ENCODE measurements at places on chromosomes 4 and X.

- no peak for DNase-seq
Measured at GRCh38 chrX:52983321-52984000, 25.1 kb upstream of the FAM156A start.

- no peak for DNase-seq
Measured at GRCh38 chr4:23630110-23630509, 259.7 kb downstream of the PPARGC1A start.

DNA sequence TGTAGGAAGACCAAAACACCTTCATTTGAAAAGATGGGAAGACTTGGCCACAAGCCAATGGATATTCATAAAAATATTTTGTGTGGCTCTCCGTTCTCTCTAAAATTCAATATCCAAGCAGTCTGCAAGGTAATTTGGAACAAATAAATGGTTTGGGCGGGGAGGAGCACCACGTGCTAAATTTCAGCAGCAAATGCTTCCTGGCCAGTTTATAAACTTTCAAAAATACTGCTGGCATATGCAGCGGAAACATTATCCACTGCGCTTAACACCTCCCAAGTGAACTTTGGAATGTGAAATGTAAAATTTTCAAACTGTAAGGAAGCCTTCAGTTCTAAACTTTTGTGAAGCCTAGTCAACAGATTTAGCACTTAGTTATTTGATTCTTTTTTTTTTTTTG is 191.0 kb downstream of the NSUN7 start:
- DNase-seq: no peak

GRCh38 chr4:155047755-155048154 is 160.7 kb upstream of the NPY2R start:
- DNase-seq: no peak

- DNase-seq: no peak
Measured at GRCh38 chr4:102298716-102299115, 46.6 kb downstream of the SLC39A8 start.

GRCh38 chr4:20318909-20319277 is 67.2 kb downstream of the SLIT2 start:
- DNase-seq: no peak

DNA sequence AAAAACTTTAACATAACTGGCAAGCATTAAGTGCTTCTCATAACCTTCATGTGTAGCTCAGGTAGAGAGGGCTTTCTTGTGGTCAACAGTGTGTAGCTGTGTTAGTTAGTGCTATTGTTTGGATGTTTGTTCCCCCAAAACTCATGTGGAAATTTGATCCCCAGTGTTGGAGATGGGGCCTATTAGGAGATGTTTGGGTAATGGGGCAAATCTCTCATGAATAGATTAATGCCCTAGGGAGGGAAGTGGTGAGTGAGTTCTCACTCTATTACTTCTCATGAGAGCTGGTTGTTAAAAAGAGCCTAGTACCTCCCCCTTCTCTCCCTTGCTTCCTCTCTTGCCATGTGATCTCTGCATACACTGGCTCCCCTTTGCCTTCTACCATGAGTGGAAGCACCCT is 16.5 kb upstream of the SLC25A43 start:
- no peak for DNase-seq

- DNase-seq: no peak
Measured at GRCh38 chr4:10121568-10122208, 5.1 kb upstream of the WDR1 start.

- no peak for DNase-seq
Measured at GRCh38 chrX:133232331-133232730, 14.2 kb upstream of the TFDP3 start.

DNA sequence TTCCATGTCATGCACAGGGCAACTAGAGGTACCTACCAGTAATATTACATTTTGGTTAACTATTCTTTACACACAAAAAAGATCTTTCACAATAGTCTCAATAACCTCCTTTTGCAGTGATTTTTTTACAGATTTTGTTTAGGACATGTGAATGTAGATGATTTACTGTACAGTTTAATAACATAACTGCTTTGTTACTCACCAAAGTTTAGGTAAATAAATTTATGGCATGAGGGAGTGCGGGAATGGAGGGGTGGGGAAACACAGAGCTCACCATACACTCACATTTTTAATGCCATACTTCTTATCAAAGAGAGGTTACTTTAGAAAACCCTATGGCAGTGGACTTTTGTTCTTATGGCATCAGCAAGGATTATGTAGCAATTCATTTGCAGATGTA is 93.1 kb upstream of the TEX13A start:
- no peak for DNase-seq

GRCh38 chr4:15717657-15718416 is 15.0 kb downstream of the BST1 start:
- no peak for DNase-seq

DNA sequence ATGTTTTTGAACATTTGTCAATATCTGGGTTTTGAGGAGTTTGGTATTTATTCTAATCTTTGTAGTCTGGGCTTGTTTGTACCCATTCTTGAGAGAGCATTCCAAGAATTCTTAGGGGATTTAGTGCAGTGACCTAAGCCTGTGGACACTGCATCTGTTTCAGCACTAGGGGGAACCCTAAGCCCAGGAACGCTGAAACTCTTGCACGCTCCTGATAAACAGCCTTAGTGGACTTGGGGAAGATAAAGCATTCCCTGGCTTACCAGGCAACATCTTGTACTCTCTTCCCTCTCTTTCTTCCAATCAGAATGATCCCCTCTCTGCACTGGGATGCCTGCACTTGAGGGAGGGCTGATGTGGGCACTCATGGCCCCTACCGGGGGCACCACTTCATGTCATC is 654.9 kb upstream of the HTR2C start:
- DNase-seq: no peak

GRCh38 chr4:81509191-81509590 is 37.5 kb upstream of the RASGEF1B start:
- no peak for DNase-seq

- DNase-seq: peak; percentile 42
Measured at GRCh38 chrX:118495958-118496762, 545 bp downstream of the DOCK11 start.

DNA sequence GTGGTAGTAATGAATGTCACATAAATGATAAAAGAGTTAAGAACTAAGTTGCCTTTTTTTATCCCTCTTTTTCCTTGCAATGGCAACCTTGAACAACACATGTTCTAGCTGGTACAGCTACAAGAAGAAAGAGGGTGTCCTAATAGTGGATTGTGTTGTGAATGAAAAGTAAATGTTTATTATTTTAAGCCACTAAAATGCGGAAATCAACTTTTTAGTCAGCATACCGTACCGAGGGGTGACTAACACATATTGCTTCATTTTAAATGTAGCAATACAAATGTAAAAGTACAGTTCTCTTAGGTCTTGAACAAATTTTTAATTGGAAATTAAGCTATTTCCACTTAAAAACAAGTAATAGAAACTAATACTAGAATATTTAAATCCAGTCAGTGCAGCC is 17.7 kb upstream of the AP1AR start:
- no peak for DNase-seq

- no peak for DNase-seq
Measured at GRCh38 chr4:71066737-71067716, 73.6 kb downstream of the DCK start.

GRCh38 chr4:185833055-185833598 is 21.1 kb upstream of the SORBS2 start:
- no peak for DNase-seq
